ENCODE measurements at places on chromosomes 7 and 10.

- peaks cover 74% of the 10 kb centered on the region for H3K27me3 ChIP-seq
- DNase-seq = no peak
These were observed 12.2 kb upstream of the ZNF273 start for GRCh38 chr7:64890761-64891362.

DNA sequence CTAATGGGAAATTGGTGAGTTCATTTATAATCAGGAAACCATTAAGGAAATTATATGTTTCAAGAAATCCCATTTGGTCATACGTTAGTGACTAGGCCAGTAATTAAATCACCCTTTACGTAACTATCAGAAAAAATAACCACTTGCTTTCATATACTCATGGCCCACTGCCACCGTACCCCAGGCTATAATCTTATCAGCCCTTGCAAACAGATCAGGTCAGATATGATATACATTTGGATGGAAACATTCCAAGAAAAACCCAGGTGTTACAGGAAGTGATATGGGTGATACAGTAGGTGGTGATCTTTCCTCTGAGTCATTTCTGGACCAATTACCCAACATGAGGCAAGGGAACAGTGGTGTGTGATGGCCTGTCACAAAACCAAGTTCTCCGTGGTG is 481.0 kb upstream of the SEMA3A start:
- no peak for DNase-seq
- H3K4me3 ChIP-seq = no peak overlapping the region
- H3K4me1 ChIP-seq = no peaks in the 10 kb centered on the region
- no peak overlapping the region for H3K27ac ChIP-seq
- no peaks in the 10 kb centered on the region for H3K36me3 ChIP-seq
- H3K27me3 ChIP-seq = no peaks in the 10 kb centered on the region

DNA sequence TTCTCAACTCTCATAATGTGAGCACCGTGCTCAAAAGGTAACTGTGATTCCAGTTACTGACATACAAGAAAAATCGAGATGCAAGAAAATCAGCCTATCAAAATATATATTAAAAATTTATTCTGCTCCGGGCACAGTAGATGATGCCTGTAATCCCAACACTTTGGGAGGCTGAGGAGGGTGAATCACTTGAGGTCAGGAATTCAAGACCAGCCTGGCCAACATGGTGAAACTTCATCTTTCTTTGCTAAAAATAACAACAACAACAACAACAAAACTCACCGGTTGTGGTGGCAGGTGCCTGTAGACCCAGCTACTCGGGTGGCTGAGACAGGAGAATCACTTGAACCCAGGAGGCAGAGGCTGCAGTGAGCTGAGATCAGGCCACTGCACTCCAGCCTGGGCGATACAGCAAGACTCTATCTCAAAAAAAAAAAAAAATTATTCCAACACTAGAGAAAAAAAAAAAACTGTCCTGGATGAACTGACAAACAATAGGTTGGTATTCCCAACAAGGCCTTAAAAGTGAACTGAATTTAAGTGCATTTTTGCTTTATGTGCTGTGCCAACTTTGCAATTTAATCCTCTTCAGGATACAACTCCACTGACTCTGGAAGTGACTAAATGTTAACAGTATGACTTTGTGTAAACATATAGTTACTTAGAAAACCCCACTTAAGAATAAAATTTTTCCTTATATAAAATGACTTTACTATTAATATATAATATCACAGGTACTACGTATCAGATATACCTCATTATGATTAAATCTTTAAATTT is 51.1 kb downstream of the JMJD1C start:
- no peak for DNase-seq
- no peak overlapping the region for H3K27ac ChIP-seq
- no peak overlapping the region for H3K4me3 ChIP-seq
- peaks cover 12% of the 10 kb centered on the region for H3K36me3 ChIP-seq

GRCh38 chr10:21526860-21527597 is 1.5 kb upstream of the SKIDA1 start:
- peak overlapping the region; percentile 96 for H3K4me3 ChIP-seq
- H3K27ac ChIP-seq = peak overlapping the region; percentile 100
- H3K27me3 ChIP-seq = no peaks in the 10 kb centered on the region
- peaks cover 59% of the 10 kb centered on the region for H3K4me1 ChIP-seq

DNA sequence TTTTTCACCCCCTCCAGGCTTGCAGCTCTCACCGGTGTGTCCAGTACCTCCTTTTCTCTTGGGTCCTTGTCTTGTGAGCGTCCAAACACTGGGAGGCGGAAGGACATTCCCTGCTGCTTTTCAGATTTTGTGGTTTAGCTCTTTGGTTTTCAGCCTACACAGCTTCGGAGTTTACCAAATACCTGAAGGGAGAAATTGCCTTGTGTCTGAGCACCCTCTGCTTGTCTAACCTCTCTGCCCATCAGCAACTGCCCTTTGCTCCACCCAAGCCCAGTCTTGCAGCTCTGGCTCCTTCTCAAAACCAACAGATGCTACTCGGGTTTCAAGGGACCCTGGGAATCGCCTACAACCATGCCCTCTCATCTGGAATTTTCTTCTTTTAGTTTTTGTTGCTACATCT is 519.1 kb upstream of the IGFBP3 start:
- H3K4me1 ChIP-seq = peaks cover 8% of the 10 kb centered on the region
- H3K27ac ChIP-seq = peak overlapping the region; percentile 8
- DNase-seq = no peak
- peaks cover 9% of the 10 kb centered on the region for H3K27me3 ChIP-seq

DNA sequence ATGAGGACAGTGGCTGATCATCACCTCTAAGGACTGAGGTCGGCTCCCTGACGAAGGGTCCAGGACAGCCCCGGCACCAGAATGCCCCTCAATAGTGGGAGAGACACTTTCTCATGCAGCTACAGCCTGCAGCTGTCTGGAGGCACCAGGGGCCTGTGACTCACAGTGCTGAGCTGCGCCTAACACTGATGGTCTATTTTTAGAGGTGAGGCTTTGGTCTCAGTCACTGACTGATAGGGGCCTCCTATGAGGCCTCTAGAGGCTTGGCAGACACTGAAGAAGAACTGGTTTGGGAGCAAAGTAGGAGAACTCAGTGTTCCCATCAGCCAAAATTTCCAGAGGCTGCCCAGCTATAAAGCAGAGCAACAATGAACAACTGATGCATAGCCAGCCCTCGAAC is 130.1 kb downstream of the COBL start:
- H3K36me3 ChIP-seq = no peaks in the 10 kb centered on the region
- H3K4me3 ChIP-seq = no peak overlapping the region
- H3K27me3 ChIP-seq = peaks cover 4% of the 10 kb centered on the region
- DNase-seq = no peak

DNA sequence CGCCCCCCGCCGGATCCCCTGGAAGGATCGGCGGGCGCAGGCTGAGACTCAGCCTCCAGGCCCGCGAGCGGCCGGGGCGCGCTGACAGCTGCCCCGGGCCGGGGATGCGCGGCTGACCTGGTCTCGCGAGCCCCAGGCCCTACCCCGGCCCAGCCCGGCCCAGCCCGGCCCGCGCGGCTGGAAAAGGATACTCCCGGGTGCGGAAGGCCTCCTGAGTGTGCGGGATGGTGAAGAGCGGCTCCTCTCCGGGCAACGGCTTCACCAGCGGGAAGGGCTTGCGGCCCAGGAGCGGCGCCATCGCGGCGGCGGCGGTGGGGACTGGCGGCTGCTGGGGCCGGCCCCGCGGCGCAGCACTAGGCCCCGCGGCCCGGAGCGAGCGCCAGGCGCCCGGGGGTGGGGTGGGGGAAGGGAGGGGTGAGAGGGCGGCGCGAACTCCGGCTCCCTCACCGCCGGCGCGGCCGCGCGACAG is 423 bp downstream of the BAZ1B start:
- no peak overlapping the region for H3K27ac ChIP-seq
- H3K4me3 ChIP-seq = peak overlapping the region; percentile 72
- peaks cover 38% of the 10 kb centered on the region for H3K36me3 ChIP-seq
- peak; percentile 64 for DNase-seq
- peaks cover 55% of the 10 kb centered on the region for H3K4me1 ChIP-seq
- H3K27me3 ChIP-seq = no peaks in the 10 kb centered on the region

All from nephron progenitor cell (in vitro differentiated cells).